ENCODE measurements at places on chromosomes 1 and 21.
A peak's percentile ranks its signal among the peaks of the same experiment; 100 is the strongest.

GRCh38 chr21:45640888-45641479, 2.5 kb upstream of the PCBP3 start:
- DNase-seq = no peak

DNA sequence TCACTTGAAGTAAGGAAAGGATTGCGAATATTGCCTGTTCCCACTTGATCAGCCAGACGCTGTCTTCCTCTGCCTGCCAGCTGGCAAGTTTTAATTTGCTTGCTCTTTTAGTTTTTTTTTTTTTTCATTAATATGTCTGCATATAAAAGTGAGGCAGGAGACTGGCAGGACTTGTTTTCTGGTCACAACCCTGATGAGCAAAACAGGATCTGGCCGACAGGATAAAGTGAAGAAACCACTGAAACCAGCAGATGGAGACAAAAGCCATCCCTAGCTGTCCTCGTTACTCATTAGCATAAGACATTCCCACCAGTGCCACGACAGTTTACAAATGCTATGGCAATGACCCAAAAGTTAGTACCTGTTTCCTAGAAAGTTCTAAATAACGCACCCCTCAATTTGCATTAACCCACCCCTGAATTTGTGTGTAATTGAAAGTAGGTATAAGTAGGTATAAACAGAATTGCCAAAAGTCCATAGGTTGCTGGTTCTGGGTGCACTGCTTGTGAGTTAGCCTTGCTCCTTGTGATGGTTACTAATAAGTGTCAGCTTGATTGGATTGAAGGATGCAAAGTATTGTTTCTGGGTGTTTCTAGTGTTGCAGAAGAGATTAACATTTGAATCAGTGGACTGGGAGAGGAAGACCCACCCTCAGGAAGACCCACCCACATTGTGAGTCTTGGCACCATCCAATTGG, 60.8 kb downstream of the ZNF684 start:
- no peak for DNase-seq

- DNase-seq = peak; percentile 38
These were observed 5.6 kb downstream of the RORC start for GRCh38 chr1:151825751-151826660.

GRCh38 chr1:64004451-64005025, 198.9 kb upstream of the UBE2U start:
- DNase-seq = no peak

DNA sequence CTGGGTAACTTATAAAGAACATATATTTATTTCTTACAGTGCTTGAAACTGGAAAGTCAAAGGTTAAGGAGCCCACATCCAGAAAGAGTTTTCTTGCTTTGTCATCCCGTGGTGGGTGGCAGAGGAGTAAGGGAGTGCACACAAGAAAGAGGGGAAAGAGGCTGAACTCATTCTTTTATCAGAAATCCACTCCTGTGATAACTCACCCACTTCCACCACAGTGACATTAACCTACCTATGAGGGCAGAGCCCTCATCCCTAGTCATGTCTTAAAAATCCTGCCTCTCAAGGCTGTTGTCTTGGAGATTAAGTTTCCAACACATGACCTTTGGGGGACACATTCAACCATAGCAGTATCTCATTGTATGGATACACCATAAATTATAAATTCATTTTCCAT, 32.5 kb upstream of the RGS4 start:
- DNase-seq = no peak

- no peak for DNase-seq
These were observed 114.6 kb downstream of the UCK2 start for GRCh38 chr1:165942062-165942461.

- no peak for DNase-seq
These were observed 34.5 kb upstream of the ACTRT2 start for GRCh38 chr1:2986549-2987305.

- DNase-seq = no peak
These were observed 73.4 kb upstream of the SERTAD4 start for GRCh38 chr1:210159211-210159610.

- no peak for DNase-seq
These were observed 2.0 kb downstream of the RCSD1 start for GRCh38 chr1:167631936-167632614.

DNA sequence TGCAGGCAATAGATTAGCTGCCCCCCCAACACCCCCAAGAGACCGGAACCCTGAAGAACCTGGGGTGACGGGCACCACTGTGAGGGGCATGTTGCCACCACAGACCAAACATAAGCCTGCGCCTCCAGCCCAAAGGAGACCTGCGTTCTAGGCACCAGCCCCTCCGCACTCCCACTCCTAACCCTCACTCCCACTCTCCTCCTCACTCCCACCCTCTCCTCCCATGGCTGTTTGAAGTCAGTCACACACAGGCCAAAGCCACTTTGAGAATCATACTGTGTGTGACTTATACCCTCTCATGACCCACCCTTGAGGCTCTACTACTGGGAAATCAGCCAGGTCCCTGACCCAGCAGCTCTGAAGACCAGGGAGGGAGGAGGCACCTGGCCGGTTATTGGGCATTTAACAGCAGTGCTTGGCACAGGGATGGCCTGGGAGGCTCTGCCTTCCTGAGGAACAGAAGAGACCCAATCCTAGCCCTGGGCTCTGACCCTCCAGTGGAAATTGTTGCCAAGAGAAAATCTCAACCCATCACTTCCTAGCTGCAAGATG, 43.5 kb downstream of the FBXO2 start:
- DNase-seq = no peak

GRCh38 chr1:119652587-119652986, 4.5 kb upstream of the ZNF697 start:
- DNase-seq = no peak

DNA sequence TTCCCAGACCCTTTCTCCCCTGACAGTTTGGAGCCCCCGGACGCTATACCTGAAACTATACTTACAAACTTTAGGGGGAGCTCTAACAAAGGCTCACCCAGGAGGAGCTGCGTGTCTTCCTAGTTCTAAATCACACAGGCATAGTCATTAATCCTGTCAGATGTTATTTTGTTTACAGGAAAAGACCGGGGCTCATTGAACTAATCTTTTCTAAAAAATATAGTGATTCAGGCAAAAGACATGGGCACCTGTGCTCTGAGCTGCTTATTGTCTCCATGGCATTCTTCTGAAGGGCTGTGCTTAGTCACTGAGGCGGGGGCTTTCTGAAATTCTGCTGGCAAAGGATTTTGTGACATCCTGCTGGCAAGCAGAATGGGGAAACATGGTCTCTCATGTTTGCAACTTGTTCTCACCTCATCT, 1577.0 kb downstream of the NCAM2 start:
- DNase-seq = no peak

GRCh38 chr21:46289655-46290179, 3.6 kb downstream of the YBEY start:
- no peak for DNase-seq

- no peak for DNase-seq
These were observed 50.1 kb downstream of the RASAL2 start for GRCh38 chr1:178143730-178144690.

- DNase-seq = no peak
These were observed 1.0 kb downstream of the TMEM51 start for GRCh38 chr1:15154480-15155036.

GRCh38 chr1:92352856-92353255, 54.0 kb downstream of the RPAP2 start:
- no peak for DNase-seq

DNA sequence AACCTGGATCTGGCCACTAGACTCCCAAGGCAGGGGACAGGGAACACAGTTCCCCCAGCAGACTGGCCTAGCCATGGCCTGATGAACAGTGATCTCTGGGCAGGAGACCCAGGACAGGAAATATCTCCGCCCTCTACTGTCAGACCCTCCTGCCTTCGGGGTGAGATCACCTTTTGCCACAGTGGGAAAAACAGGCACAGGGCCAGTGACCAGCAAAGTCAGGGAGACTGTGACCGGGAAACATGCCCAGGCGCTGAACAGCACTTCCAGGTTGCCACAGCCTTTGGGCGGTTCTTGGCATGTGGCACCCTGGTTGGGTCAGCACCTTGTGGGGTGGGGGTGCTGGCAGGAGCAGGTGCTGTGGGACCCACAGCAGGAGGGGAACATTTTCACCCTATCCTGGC, 8.9 kb upstream of the ZNF669 start:
- no peak for DNase-seq

DNA sequence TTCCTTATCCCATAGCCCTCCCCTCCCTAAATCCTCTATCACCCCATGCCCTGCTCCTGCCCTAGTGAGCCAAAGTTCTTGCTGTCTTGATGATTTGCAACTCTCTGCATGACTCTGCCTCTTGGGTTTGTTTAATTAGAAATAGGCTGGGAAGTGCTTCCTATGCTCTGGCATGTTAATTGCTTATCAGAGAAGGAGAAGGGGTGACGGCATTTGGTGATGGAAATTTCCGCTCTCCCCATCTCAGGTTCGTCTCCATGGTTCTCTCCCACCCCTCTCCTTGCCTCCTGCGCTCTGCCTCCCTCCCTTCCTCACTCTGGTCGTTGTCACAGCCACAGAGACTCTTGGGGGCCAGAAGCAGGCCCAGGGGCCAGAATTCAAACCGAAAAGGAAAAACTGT, 68.9 kb downstream of the LRRN2 start:
- DNase-seq = no peak

DNA sequence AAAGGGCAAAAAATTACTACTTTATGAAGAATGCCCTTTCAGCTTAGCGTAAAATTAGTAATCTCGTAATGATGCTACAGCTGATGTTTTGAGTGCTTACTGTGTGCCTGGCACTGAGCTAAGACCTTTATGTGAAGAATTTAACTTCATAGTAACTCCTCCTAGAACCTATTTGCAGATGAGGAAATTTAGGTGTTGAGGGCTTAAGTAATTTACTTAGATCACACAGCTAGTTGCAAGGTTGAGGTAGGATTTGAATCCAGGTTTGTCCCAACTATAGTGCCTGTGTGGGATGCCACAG, 1.4 kb downstream of the ZMYM4 start:
- DNase-seq = no peak

- no peak for DNase-seq
These were observed 13.5 kb downstream of the SLC2A1 start for GRCh38 chr1:42945164-42945563.

- DNase-seq = no peak
These were observed 725 bp downstream of the C1orf53 start for GRCh38 chr1:197903196-197903514.

GRCh38 chr1:203517426-203518110, 23.6 kb downstream of the OPTC start:
- no peak for DNase-seq

DNA sequence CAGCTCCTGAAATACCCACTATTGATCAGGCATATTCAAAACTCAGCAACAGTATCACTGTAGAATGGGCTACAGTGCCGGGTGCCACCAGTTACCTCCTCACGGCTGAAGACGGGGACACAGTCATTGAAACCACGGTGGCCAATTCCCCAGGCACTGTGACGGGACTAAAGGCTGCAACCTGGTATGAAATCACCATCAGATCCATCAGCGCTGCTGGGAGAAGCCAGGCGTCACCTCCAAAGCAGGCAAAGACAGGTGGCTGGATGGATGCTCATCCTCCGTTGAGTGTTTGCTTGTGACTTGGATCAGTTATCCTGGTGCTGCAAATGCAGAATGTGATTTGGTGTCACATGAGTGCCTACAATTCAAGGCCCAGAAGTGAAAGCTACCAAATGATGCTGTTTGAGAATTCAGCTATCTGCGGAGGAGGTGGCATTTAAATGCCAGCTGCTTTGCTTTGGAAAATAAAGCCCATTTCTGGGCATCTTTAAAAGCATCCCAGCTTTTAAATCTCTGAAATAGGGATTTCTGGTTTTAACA, 5.1 kb downstream of the FNDC7 start:
- no peak for DNase-seq

DNA sequence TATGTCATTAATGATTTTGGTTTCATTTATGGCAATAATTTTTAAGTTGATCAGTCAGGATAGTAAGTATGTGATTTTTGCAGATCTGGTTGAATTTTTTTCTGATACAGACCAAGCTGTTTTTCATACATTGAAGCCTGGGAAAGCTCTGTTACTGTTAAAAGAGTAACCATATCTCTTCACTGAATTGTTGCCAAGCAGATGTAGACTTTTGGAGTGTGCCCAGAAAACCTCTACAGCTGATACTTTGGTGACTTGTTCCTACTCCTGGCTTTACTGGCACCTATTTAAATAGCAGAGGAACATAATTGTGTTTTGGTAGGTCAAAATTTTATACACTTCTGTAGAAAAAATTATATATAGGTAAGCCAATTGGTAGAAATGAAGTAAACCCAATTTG, 49.4 kb downstream of the NFIA start:
- DNase-seq = no peak

DNA sequence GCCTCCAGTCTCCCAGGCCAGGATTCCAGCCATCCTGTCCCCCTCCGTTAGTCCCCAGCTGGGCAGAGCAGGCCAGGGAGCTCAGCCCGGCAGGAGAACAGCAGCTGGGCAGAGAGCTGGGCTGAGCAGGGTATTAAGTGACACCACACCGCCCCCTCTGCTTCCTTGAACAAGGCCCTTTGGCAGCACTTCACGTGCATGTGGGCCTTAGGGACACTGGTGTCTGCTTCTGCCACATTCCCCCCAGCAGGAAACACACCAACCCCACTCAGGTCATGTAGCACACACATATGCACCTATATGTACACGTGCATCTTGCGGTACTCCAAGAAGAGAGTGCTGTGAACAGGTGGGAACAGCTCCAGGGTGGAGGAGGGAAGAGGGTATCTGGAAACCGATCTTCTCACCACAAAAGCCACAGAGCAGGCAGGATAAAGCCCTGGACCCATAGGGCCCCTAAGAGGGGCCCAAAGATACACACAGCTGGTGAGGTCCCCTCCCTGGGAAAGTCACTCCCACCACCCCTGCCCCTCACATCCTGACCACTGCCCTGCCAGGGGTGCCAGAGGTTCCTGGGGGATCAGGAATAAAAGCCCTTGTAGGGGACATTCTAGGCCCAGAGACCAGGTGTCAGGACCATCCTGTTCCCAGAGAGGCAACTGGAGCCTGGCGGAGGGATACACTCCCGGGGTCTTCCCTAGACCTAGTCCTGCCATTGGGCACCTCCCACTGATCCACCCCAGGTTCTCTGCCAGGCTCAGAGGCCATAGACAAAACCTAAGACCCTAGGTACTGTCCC, 4.5 kb downstream of the EPHA2 start:
- DNase-seq = no peak

GRCh38 chr1:85049735-85050166, 1.5 kb upstream of the MCOLN3 start:
- no peak for DNase-seq

GRCh38 chr1:43352351-43352705, 6.5 kb upstream of the CDC20 start:
- DNase-seq = no peak
